Neural progenitor cell (in vitro differentiated cells): ENCODE measurements at places on chromosomes 2 and 18. TPM values are rescaled to one million over a fixed set of nuclear protein-coding genes. Genes with fewer than 3 reads are reported as not detected.

The IMMT gene
- total RNA-seq, result 71.3 and 93.3 TPM in 2 replicates

The RBM43 gene
- 1.1 and 2.0 TPM in 2 replicates for total RNA-seq

The RND3 gene
- total RNA-seq, result 4.0 and 6.4 TPM in 2 replicates

The MEIS1 gene
- total RNA-seq, result 10.7 and 14.7 TPM in 2 replicates

The GALNT3 gene
- 0.65 and 1.9 TPM in 2 replicates for total RNA-seq

DNA sequence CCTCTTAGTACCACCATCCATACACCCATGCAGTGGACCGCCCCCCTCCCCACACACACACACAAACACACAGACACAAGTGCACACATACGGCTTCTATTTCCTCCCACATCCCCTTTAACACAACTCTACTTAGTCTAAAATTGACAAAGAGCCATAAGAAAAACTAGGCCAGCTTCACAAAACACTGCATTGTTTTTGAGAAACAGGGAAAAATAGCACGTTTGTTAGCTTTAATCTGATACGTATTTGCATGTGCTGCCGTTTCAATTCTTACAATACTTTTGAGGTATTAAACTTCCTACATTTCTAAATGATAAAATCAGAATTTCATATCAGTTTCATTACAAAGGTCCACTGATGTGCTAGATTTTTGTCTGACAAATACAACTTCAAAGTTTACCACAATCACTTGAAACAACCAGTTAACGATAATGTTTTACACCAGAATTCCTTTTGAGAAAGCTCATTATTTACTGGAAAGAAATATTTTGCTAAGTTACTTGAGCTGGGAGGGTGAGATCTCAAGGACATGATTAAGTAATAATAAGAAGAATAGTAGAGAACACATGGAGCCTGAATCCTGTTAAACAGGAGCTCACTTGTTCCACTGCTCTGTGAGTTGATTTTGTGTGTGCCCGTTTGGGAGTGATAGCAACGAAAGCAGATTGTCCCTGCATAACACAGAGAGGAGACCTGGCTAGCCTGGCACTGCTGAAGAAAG, 74.5 kb downstream of the MOGAT1 start:
- DNase-seq, result no peak

GRCh38 chr2:190412966-190413365, 4.8 kb downstream of the MFSD6 start:
- DNase-seq, result no peak

DNA sequence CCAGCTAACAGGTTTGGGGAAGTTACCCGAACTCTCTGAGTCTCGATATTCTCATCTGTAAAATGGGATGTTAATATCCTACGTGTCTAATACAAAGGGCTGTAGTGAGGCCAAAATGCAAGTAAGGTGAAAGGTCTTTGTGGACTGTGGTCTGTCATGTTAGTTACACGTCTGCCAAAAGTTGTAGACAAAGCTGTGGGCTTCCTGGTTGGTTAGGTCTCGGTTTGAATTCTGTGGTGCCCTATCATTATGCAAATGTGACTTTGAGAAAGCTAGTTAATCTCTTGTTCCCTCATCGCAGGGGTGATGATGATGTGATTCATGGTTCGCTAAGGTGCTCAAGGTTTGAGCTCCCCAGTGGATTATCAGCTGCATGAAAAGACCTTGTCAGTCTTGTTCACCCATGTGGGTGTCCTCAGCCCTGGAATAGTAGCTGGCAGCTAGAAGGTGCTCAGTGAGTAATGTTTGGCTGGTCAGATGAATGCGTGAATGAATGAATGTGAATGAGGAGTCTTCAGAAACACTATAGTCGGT, 23.1 kb downstream of the TRIB2 start:
- no peak for DNase-seq

DNA sequence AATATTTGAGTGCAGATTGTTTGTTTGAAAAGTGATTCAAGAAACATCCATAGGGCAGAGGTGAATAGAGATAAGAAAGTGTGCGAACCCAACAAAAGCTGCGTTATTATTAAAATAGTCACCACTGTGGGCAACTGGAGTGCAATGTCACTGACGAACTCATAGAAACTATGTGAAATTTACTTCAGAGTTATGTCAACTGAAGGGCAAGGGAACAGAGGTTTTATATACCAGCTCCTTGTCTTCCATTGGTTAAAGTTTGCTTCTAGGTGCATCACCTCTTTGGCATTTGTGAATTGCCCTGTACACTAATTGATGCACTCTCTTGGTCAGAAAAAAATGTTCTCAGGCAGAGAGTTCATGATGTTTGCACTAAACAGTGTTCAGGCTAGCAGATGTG, 110.5 kb upstream of the NYAP2 start:
- DNase-seq, result no peak

- no peak for DNase-seq
Measured at GRCh38 chr18:1306641-1307040, 402.0 kb downstream of the ADCYAP1 start.

DNA sequence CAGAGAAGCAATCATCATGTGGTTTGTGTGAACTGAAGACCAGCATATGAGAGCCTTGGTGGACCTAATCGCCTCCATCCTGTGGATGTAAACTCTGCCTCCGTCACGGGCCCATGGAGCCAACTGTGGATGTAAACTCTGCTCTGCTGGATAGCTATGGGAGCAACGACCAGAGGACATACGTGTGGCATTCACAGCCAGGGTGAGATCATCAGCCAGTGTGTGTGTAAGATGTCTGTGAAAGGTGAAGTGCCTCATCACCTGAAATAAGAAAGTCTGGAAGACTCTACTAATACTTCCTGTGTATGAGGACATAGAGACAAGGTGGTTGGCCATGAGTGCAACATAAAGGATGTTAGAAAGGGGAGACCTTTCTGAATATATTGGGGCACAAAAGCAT, 63.5 kb downstream of the CYB5A start:
- DNase-seq, result no peak

DNA sequence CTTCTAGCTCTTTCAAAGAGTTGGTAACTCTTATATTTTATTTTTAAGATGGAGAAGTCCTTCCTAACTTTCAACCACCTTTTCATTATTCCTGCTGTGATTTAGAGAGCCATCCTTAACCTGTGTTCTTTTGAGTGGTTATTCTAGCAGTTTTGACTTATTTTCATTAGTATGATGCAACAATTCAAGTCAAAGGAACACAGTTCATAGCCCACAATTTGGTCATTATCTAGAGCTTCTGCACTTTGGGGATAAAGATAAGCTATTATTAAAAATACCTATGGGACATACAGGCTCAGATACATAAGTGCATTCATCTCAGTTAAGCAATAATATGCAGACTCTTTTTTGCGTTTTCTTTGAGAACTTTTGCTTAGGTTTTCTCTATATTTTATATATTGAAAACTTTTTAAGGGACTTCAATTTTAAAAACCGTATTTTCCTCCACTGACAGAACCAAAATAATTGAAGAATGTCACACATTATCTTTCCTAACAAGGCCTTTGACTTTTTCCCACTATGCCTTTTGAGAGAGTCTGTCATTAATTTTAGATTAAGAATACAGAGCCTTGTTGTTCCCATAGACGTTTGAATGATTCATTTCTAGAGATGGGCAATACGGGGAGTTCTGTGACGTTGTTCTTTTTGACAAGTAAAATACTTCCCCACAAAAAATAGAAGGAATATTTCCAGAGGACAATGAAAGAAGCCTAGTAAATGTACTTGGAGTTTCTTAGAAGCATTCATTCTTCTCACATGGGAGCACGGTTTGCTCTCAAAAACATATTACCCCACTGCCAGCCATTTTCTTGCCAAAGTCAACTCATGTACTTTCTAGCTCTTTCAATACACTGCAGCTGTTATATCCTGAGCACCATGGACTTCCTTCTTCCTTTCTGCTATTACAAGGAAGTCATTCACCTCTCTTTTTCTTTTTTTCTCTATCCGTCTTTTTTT, 42.9 kb upstream of the RASGRP3 start:
- no peak for DNase-seq

GRCh38 chr2:219615894-219616293, 11.5 kb upstream of the SLC4A3 start:
- no peak for DNase-seq

- no peak for DNase-seq
Measured at GRCh38 chr2:219399716-219400478, 12.2 kb upstream of the DNPEP start.
